Left lung (tissue), 14 donors: ENCODE measurements at places on chromosomes 12 and 14. TPM values are rescaled to one million over a fixed set of nuclear protein-coding genes. Genes with fewer than 3 reads are reported as not detected.

RNASE7 gene
- not detected for polyA plus RNA-seq

SLC2A14 gene
- 0.41 TPM for polyA plus RNA-seq

EML1 gene
- 37.2 TPM for polyA plus RNA-seq

PFDN5 gene
- polyA plus RNA-seq: 800 TPM

DDX47 gene
- 75.4 TPM for polyA plus RNA-seq

CLEC4A gene
- polyA plus RNA-seq: 2.0 TPM

ZNF268 gene
- 25.1 TPM for polyA plus RNA-seq

ZDHHC22 gene
- polyA plus RNA-seq: 0.04 TPM

CDKL1 gene
- 18.3 TPM for polyA plus RNA-seq

- DNase-seq: no peak
These were observed 107.6 kb downstream of the APAF1 start for GRCh38 chr12:98752726-98753125.

DNA sequence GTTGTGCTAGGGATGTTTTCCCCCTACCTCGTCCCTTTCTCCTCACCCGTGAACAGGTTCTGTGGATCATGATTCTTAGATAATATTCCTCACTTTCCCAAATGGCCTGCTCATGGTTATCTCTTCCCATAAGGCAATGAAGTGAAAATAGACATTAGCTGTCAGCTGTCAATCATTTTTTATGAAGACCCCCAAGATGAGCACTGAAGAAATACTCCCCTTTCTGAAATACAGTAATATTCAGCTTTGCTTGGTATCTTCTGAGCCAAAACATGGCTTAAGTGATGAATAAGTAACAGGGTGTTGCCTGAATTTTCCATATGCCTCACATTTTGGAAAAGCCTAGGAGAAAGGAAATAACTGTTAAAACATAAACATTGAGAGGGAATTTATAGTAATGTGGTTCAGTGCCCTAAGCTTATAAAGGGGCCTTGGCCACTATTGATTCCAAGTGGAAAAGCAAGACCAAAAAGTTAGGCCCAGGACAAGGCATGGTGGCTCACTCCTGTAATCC, 70.7 kb upstream of the NAP1L1 start:
- no peak for DNase-seq

DNA sequence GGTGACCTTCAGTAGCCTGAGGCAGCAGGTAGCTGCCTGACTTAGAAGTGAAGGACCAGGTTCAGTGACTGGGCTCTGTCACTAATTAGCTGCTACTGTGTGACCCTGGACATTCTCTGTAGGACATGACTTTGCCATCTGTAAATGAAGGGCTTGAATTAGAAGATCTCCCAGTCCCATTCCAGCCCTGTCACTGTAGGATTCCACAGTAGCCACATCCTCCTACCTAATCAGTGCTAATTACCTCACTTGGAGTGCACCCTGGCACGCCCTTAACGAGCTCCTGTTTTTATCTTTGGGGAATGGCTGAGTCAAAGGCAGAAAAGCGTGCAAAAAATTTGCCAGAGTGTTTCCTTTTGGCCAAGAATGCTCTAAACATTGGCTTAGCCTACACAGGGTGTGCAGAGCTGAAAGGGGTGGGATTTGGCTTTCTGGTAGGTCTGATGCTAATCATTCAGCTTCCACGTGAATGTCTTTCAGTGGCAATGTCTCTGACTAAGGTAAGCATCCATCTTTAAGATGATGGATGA, 6.8 kb downstream of the NTF3 start:
- no peak for DNase-seq

DNA sequence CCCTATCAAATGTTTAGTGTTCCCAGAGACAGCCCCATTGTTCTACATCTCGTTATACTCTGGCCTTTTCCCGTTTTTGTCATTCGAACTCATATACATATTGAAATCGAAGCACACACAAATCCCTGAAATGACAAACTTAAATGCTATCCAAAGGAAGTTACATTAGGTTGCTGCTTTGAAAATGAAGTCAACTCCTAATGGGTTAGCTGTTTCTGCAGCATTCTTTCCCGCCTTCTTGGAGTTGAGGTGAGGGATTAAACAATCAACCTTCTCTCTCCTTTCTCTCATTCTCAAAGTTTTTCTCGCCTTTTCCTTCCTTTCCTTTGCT, 642 bp upstream of the PHC1 start:
- DNase-seq: no peak

DNA sequence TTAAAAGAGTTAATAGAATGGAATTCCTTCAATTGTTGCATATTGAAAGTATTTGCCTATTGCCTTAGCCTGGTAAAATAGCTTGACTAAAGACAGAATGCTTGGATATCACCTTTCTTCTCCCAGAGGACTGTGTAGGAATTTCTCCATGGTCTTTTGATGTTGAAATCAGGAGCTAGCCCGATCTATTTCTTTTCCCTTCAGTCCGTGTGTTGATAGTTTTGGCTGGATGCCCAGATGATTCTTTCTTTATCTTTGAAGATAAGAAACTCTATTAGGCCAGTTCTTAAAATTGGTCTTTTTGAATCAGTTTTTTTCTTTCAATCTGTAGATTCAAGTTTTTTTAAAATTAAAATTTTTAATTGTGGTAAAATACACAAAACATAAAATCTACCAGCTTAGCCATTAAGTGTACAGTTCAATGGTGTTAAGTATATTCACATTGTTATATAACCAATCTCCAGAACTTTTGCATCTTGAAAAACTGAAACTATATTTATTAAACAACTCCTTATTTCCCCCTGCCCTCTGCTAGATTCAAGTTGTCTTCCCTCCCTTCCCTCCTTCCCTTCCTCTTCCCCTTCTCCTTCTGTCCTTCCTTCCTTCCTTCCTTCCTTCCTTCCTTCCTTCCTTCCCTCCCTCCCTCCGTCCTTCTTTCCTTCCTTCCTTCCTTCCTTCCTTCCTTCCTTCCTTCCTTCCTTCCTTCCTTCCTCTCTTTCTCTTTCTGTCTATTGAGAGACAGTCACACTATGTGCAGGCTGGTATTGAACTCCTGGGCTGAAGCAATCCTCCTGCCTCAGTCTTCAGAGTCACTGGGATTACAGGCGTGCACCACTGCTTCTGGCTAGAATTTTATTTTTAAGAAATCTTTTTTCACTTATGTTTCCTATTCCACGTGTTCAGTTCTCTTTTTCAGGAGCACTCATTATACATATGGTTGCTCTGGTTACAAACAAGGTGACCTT, 10.1 kb downstream of the LACRT start:
- DNase-seq: no peak

- DNase-seq: no peak
These were observed 1071.0 kb downstream of the SLC6A15 start for GRCh38 chr12:83841620-83842019.

GRCh38 chr14:70784886-70785285, 24.4 kb downstream of the MAP3K9 start:
- DNase-seq: no peak

DNA sequence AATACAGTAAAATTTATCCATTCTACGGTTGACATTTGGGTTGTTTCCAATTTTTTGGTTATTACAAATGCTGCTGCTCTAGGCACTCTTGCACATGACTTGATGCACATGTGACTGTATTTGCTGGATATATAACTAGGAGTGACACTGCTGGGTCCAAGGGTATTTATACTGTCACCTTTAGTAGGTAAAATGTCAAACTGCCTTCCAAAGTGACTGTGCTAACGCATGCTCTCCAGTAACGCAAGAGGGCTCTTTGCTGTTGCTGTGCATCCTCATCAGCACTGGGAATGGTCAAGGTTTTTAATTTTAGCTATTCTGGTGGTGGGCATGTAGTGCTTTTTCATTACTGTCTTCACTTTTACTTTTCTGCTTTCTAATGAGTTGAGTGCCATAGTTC, 62.3 kb downstream of the ACADS start:
- no peak for DNase-seq

GRCh38 chr12:3076730-3077571, at the start of gene TSPAN9:
Gene TSPAN9, plus strand, starts transcription at chr12:3077379. Its CDS starts 123,815 bp downstream, at chr12:3201194.
- DNase-seq: peak; percentile 90

DNA sequence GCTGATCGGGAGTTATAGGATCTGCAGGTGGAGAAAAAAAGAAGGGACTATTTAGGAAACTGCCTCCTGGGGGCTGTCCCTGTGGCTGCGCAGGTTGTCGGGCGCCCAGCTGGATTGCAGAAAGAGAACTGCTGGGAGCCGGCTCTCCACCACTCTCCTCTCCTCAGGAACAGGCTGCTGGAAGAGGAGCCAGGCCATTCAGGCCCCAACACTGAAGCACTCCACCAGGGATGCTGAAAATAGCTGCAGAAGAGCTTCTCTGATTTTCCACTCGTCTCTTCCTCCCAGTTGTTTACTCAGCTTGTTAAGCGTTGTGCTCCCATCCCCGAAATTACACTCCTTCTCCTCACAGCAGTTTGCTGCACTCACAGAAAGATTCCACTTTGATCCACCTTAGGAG, 347.3 kb downstream of the GLT1D1 start:
- DNase-seq: no peak

- no peak for DNase-seq
These were observed 264.3 kb upstream of the FOXN3 start for GRCh38 chr14:89681086-89682018.

DNA sequence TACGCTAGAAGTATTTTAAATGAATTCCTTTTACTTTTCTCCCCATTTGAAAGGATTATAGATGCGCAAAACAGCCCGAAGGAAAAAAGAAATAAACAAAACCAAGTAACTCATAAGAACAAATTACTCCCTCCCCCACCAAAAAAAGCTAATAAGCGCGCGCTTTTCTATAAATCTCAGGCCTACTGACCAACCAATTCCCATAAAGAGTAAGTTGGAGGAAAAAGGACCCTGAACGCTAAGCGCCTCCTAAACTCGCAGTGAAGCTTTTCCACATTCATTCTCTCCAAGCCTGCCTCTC, 588 bp downstream of the MBIP start:
- no peak for DNase-seq

GRCh38 chr14:103584326-103584915, 21.7 kb downstream of the COA8 start:
- DNase-seq: no peak

DNA sequence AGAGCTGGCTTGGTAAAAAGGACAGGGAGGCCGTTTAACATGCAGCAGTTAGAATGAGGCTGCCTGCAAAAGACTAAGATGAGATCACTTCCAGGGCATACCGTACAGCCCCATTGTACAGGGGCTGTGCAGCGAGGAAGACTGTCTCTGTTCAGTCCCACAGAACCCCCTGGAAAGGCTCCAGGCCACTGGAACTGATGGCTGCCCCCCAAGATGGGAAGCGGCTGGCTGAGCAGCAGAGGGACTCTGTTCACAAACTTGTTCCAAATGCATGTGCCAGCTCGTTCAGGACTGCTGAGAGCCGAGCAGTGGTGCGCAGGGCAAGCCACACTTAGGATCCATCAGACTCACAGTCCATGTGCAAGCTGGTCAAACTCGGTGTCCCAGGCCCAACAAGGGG, 82.9 kb downstream of the CHGA start:
- DNase-seq: no peak

DNA sequence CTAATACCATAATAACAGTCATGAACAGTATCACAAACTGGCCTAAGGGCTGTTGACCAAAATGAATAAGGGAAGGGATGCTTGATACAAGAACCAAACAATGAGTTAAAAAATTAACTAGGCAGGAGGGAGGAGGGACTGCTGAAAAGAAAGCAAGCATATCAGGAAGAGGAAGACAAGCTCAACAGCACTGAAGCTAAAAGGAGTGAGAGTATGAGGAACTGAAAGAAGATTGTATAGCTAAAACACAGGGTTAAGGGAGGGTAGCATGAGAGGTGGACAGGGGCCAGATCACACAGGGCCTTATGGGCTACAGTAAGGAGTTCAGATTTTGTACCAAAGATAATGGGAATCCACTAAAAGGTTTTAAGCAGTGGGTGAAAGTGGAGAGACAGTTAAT, 34.1 kb downstream of the ITGA7 start:
- no peak for DNase-seq

DNA sequence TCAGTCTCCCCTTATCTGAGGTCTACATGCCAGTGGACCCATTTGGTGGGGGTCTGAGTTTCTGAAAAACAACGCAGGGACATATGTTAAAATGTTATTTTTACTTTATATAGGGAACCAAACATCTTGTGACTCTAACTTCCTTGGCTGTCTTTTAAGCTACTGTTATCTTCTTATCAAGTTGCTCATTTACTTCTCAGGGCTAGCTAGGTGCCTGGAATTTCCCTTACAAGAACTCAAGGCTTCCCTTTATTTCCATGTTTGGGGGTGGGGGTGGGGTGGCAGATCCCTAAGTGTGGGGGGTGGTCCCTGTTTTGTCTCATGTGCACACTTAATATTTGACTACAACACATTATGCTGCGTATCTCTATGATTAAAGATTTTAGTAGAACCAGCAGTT, 31.6 kb downstream of the PPP1R36 start:
- DNase-seq: no peak

- no peak for DNase-seq
These were observed 97.0 kb upstream of the NEDD1 start for GRCh38 chr12:96810057-96810456.

GRCh38 chr14:31950764-31951637, 126.1 kb upstream of the ARHGAP5 start:
- DNase-seq: peak; percentile 92
